ENCODE measurements at places on chromosomes 5 and 9.
A peak's percentile ranks its signal among the peaks of the same experiment; 100 is the strongest.

GRCh38 chr5:68730220-68730978 is 363.4 kb upstream of the SLC30A5 start:
- no peak for DNase-seq

- no peak for DNase-seq
These were observed 163.2 kb upstream of the KLF9 start for GRCh38 chr9:70577671-70578070.

DNA sequence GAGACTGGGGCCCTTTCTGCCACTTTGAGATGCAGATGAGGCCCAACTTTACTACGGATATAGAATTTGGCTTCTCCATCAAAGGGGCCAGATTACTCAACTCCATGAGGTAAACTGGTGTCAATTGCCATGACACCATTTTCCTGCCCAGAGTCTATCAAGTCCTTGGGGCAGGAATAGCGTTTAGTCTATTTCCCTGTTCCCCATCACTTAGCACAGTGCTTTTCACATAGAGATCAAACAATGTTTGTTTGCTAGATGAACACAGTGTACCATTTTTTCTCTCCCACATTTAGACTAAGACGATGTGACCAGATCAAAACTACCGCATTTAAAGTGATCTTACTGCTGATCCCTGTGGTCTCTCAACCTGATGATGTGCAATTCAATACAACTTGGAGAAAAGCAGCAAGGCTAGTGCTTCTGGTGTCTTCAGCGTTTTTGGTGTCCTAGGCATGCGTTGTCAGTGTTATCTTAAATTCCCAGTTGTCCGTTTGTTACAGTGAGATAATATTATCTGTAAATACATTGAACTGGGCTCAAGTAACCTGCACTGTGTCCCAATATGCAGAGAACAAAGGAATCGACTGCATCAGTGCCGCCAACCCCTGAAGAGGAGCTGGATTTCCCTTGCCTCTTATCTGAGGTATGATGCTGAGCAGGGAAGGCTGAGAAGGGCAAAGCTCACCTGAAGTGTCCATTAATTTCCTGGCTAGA is 446.2 kb downstream of the PLK2 start:
- DNase-seq = no peak

GRCh38 chr9:19788614-19789271 is at the start of gene SLC24A2:
Gene SLC24A2 (minus strand): TSS chr9:19789037.
- DNase-seq = no peak

DNA sequence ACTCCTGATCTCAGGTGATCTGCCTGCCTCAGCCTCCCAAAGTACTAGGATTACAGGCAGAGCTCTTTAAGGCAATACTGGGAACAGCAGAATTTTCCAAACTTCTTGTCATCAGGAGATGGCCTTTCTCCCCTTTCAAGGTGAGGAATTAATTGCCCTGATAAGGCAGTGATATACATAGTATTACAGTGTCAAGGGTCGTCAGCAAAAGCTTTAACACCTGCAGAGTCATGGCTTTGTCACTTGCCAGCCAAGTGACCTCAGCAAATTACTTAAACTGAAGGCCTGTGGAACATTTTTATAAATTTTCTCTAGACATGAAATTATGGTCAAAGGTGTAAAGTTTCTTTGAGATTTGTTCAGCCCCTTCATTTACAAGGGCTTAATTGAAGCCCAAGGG is 59.5 kb downstream of the FBXO38 start:
- no peak for DNase-seq

DNA sequence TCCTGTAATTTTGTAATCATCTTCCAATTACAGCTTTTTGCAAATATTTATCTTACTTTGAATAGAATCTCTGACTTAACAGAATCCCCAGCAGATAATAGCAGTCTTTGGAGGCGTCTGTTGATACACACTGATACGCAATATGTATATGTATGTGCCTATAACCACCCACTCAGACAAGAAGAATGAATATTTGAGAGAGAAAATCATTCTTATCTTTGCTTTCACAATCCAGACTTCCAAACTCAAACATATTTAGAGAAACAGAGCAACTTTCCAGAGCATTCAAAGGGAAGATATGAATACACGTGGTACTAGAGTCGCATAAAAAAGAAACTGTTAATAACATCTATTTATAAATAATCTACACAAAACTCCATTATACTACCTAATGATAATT is 6.1 kb downstream of the RORB start:
- DNase-seq = no peak

DNA sequence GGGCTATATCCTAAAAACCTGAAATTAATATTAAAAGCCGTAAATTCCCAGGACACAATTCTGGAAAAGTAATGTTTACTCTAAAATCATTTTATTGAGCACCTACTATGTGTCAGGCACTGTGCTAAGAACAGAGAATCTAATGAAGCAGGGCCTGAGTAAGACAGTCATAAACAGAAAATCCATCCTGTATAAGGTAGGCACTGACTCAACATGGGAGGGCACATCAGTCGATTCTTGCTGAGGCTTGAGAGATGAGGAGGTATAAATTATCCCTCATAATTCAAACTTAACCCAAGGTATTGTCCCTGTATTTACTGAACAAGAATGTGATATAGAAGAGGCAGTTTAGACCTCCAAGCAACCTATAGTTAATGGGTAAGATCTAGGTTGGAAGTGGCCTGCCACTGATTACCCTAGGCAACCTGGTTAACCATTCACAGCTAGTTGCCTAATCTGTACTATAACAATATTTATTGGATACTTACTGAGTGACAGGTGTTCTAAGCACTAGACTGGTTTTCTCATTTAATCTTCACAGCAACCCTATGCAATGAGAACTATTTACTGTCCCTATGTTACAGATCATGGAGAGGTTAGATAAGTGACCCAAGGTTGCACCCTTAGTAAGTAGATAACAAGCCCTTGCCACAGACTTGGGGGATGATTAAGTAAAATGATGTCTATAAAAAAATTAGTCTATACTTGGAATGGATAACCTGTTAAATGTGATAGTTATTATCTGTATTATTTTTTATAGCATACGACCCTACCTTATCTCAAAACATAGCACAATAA is 317.7 kb downstream of the PDE4D start:
- no peak for DNase-seq

DNA sequence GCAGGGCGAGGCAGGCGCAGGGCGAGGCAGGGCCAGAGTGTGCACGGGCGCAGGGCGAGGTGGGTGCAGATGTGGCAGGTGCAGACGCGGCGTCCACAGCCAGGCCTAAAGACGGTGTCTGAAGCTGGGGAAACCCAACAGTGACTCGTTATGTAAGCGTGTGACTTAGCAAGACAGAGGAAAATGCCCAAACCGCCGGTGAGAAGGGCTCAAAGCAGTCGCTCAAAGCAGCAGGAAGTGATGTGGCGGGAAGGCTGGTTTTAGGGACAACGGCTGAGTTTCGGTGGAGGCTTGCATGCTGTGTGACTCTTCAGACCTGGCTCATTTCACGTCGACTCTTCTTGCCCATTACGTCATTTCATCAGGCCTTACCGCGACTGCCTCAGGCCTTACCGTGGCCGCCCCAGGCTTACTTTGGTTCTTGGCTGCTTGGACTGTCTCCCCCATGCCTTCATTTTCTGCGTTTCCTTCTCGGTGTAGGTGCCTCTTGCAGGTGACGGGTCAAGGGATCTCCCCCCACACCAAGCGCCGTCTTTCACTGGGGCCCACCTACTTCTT is 50.5 kb upstream of the EXOC3 start:
- peak; percentile 62 for DNase-seq

DNA sequence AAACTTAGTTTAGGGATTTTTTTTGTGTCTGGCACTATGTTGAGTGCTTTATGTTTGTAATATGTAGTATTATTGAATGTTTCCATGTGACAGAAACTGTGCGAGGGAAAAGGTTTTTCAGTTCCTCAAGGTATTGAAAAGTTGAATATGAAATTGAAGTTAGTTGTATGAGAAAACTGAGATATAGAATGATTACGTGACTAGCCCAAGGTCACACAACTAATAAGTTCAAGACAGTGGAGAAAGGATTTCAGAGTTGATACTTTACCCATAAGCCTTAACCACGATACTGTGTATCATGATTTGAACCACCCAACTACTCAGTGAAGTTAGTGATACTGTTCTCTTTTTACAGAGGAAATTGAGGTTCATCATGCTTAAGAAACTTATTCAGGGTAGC is 5.7 kb downstream of the NIPBL start:
- DNase-seq = no peak

GRCh38 chr9:105531530-105531929 is 26.4 kb upstream of the FKTN start:
- no peak for DNase-seq

- DNase-seq = no peak
These were observed 504 bp upstream of the ZNF618 start for GRCh38 chr9:113875459-113876150.

DNA sequence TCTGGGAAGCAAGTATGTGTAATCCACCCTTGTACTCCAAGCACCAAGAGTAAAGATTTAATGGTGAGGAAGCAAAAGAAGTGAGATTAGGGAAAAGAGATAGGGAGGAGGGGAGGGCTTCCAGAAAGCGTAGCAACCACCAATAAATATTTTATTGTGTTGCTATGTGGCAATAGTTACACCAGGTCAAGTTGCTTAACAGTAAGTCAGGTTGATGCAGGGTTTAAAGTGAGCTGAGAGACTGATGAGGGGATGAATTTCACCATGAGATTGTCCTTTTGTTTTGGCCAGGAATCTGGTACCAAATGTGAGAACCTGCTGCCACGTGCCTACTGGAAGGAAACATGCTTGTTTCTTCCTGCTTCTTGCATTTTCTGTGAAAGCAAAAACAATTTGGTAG is 62.7 kb downstream of the PCSK5 start:
- no peak for DNase-seq

DNA sequence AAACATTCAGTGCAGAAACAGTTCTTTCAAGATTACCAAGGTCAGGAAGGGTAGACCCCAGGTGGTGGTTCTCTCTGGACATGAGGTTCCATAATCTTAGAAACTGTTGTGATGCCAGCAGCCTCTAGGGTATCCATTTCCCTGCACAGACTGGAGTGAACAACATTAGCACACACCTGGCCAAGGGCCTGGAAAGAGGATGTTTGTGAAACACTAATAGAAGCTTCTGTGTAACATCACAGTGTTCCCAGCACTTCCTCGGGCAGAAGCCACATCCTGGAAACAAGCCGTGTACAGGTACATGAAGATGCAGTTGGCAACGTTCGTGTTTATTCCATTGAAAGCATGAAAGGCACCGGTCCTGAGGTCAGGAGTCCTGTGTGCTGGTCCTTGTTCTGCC is 598.2 kb upstream of the KLF4 start:
- no peak for DNase-seq

DNA sequence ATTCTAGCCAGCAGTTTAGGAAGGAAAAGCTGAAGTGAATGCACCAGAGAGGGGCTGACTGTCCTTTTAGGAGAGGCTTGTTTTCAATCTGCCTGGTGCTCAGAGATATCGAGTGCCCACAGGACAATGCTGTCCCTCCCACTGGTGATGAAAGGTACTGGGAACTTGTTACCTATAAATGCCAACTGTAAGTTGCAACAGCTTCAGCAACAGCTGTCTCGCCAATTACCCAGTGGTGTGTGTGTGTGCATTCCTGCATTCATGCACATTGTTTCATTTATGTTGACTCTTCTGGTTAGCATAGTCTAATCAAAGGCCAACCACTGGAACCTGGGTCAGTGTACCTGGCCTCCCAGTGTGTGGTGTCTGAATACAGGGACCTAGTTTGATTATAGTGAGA is 161.1 kb downstream of the CSNK1G3 start:
- DNase-seq = no peak

- DNase-seq = no peak
These were observed 146.0 kb downstream of the LIFR start for GRCh38 chr5:38410304-38410990.

- no peak for DNase-seq
These were observed 283.9 kb upstream of the RFX3 start for GRCh38 chr9:3809724-3810123.

DNA sequence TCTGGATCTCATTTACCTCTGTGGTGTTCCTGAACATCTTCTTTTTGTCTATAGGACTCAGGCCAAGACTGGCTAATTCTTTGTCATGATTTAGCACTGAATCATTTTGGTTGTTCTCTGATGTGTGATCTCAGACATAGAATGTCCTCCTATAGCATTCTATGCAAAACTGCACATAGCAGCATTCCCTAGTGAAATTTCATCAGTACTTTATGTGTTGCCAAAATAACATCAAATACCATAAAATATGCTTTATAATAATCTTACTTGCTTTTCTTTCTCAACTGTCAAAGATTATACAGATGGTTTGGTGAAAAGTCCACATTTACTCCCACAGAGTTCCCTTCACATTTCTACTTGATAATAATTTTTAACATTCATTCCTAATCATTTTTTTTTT is 115.7 kb upstream of the MPDZ start:
- DNase-seq = no peak

DNA sequence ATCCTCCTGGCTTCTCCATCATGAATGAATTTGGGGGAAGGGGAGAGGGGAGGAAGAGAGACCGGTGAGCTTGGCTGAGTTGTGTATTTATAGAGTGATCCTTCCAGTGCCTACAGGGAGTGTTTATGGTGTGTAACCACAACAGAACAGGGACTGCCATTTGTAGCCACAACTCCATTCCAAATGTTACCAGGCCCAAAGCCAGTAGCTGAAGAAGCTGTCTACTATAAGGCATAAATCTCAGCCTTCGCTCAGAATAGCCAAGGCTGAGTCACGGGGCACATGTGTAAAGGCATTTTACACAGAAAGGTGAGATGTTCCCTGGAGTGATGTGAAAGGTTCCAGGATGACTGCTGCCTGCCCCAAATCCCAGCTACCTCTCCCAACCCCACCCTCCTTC is 2.5 kb downstream of the TMEM252 start:
- no peak for DNase-seq

DNA sequence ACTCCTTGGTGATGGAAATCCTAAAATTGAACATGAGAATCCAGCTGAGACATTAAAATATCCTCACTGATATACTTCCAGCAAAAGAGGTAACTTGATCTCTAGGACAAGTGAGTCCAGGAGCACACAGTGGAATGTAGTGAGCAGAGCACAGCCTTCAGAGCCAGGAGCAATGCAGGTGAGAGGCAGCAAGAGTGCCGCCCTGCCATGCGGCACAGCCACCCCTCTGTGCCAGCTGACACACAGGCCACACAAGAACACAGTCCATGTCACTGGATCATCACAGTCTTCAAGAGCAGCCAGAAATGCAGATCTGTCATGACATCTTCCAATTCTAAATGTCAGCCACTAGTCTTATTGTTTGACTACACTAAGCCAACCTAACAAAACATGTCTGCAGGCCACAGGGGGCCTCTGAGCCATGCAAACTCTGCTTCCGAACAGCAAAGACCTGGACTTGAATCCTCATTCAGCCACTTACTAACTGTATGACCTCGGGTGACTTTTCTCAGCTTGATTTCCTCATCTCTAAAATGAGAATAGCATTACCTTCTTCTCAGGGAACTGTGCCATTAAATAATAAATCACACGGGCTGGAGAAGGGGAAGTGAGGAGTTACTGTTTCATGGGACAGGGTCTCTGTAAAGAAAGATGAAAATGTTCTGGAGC is 47.0 kb downstream of the CCDC125 start:
- DNase-seq = no peak

DNA sequence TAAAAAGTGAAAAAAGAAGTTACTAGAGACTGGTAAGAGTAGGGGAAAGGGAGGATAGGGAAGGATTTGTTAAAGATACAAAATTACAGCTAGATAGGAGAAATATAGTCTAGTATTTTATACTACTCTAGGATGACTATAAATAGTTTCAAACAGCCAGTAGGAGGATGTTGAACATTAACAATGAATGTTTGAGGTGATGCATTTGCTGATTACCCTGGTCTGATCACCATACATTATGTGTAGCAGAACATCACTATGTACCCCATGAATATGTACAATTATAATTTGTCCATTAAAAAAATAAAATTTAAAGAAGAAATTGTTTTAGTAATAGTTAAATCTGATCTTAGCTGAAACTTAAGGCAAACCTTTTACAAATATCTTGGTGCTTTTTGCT is 302.6 kb downstream of the ARHGAP26 start:
- DNase-seq = no peak
